ENCODE measurements at places on chromosomes 3 and 15.

GRCh38 chr3:99845331-99845730 lies 27.7 kb downstream of the CMSS1 start:
- no peak for DNase-seq

DNA sequence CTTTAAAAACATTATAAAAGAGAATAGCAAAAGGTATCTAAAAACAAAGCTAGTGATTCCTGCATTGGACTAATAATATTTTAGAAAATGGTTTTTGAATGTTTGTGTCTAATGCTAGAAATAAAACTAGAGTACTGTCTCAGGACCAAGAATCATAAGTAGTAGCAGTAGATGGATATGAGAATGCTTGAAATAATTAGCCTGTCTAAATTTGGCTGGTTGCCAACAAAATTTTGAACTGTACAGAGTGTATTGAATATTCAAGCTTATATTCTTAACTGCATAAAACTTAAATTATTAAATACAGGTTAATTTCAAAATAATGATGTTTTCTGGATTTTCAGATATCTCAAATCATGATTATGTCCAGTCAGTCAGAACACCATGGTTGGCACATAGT lies 14.0 kb downstream of the ABHD5 start:
- DNase-seq = no peak

- DNase-seq = no peak
Observed at GRCh38 chr15:90680371-90680935, 36.7 kb upstream of the BLM start.

DNA sequence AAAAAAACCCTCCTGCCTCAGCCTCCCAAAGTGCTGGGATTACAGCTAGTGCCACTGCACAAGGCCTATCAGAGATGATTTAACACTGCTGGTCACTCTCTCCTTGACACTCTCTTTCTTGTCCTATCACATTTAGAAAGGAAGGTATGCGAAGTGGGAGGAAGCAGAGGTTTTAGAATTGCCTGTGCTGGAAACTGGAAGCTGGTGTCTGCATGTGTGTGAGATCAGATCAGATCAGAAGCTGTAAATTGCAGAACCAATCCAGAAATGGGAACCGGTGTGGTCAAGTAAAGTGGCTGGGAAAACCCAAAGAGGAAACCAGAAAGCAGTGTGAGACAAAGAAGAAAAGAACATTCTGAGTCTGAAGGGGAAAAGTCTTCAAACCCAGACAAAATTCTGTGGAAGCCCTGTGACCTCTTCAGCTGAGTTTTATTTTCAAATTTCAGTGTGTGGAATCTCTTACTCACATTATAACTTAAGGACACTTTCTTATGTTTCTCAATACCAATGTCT lies 2.8 kb downstream of the EFHB start:
- no peak for DNase-seq

GRCh38 chr15:73270366-73271097 lies 98.2 kb downstream of the HCN4 start:
- no peak for DNase-seq

- DNase-seq = no peak
Observed at GRCh38 chr3:171753025-171753472, 57.2 kb downstream of the PLD1 start.

DNA sequence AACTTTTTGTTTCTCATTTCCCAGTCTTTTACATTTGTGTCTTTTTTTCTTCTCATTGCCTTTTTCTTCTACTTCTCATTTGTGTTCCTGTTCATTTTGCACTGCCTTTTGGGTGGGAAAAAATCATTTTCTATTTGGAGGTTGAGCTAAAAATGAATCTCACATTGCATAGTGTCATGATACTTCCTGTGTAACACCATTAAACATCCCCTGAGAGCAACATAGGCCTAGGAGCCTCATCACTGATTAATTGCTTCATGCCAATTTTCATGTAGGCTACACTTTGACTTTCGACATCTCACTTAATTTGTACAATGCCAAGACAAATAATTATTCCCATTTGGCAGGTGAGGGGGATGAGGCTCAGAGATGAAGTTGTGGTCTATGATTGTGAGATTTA lies 279.2 kb downstream of the EDEM1 start:
- no peak for DNase-seq

DNA sequence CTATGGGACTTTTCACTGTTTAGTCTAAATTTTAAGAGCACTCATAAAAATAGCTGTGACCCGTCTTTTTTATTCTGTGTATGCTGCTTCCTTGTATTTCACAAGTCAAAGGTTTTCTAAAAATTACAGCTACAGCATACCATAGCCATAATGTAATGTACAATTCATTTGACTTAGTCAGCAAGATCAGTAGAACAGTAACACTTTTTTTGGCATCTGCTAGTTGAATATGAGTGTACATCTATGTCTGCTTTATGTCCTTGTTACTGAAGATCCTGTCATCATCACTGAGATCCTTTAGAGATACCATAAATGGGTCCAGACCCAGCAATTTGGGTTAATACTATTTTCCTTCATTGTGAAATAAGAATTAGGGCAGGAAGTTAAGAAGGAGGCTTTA lies 42.2 kb downstream of the CMSS1 start:
- DNase-seq = no peak

- DNase-seq = peak; percentile 88
Observed at GRCh38 chr15:74614744-74615507, 710 bp upstream of the CLK3 start.

DNA sequence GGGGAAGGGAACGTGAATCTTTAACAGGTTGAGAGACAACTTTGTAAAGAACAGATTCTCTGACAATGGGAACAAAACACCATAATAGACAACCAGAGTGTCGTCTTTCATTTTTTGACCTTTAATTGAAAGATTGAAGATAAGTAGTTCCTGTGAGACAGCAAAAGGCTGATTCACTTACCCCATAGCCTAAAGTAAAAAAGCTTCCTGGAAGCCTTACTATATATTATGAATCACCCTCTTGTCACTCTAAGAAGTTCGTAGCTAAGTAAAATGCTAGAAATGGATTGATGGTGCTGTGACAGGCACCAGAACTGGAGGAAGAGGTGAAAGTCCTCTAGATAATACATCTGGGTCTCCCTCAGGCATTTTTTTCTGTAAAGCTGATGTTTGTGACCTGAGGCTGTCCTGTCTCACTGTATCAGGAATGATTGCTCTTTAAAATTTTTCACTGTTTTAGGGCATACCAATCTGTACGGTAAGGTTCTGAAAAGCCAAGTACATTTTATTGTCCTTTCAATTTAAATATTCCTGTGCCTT lies 824.6 kb upstream of the SEMA6D start:
- DNase-seq = no peak

- DNase-seq = no peak
Observed at GRCh38 chr3:106048946-106049481, 180.2 kb upstream of the CBLB start.

DNA sequence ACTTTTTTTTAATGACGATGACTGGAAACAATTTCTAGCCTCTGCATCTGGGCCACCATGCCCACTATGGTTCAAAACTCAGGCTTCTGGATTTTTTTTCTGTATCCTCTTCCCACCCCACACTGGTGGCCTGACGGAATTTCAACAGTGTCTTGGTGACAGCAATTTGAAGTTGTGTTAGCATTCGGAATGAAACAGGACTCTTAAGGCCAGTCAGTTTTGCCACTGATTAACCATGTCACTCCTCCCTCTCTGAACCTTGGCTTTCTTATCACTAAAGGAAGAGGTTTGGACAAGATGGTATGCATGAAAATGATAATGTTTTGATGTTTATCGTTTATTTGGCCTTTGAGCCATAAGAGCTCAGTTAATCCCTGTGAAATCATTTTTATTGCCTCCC lies 41.6 kb upstream of the BDH1 start:
- no peak for DNase-seq

DNA sequence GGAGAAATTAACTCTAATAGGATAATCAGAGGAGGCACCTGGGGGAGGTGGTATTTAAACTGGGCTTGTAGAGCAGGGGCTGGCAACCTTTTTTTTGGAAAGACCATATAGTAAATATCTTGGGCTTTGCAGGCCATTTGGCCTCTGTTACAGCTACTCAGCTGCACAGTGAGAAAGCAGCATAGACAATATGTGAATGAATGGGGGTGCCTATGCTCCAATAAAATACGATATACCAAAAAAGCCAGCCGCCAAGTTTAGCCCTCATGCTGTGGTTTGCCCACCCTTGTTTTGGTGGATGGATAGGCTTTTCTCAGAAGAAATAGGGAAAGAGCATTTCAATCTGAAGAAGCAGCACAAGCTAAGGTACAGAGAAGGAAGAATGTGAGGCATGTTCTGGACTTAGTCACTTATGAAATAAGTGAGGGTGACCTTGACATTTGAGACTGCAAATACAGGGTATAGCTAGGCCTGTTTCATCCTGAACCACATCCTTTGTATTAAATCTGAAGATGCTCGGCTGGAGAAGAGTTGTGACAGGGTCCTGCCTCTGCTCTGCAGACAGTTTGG lies 131.0 kb upstream of the NR2E3 start:
- DNase-seq = no peak

GRCh38 chr3:116524453-116525210 lies 79.3 kb upstream of the LSAMP start:
- DNase-seq = no peak

DNA sequence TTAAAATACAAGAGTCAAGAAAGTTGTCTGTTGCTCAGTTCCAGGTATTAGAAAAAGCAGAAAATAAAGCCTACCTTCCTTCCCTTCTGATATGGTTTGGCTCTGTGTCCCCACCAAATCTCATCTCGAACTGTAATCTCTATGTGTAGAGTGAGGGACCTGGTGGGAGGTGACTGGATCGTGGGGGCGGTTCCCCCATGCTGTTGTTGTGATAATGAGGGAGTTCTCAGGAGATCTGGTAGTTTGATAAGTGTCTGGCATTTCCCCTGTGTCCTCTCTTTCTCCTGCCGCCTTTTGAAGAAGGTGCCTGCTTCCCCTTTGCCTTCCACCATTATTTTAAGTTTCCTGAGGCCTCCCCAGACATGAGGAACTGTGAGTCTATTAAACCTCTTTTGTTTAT lies 288.8 kb upstream of the LMCD1 start:
- DNase-seq = no peak

- no peak for DNase-seq
Observed at GRCh38 chr15:66773129-66773873, 71.3 kb downstream of the SMAD6 start.

- DNase-seq = no peak
Observed at GRCh38 chr3:50515565-50516439, 12.4 kb upstream of the CACNA2D2 start.

- DNase-seq = no peak
Observed at GRCh38 chr15:34297059-34297458, 40.5 kb downstream of the SLC12A6 start.

- DNase-seq = no peak
Observed at GRCh38 chr3:135304378-135304777, 509.3 kb downstream of the EPHB1 start.

DNA sequence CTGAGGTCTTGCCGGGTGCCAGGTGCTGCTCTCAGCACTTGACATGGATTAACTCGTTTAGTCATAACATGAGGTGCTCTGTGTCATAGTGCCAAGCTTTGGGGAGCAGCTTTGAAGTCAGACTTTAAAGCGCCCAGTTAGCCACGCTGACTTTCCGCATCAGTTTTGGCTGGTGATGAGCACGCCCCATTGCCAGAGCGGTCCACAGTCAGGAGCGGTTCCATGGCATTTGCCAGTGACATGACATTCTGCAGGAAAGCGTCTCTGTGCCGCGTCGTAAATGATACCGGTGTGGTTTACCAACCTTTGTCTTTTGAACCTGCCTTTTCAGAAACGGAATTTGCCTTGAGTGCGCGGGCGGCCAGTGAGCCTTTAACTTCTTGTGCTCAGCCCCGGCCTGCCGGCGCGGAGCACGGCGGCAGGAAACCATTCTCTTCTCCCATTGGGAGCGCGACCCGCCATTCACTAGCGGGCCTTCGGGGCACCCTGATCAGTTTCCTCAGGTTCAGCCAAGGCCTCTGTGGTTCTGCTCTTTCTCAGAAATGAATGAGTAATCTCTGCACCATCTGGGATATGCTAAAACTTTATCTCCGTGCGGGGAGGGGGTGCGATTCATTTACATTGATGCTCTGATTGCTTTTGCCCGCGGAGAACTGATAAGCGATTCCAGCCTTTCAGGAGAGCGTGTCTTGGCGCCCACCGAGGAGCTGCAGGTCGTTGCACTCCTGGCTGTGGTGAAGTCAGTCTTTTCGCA lies 1.7 kb upstream of the SLC2A2 start:
- DNase-seq = peak; percentile 53
